GM12865 (cell line): ENCODE measurements at places on chromosomes 5 and 9.

GRCh38 chr9:94931740-94932139, 205.2 kb downstream of the AOPEP start:
- DNase-seq = no peak

DNA sequence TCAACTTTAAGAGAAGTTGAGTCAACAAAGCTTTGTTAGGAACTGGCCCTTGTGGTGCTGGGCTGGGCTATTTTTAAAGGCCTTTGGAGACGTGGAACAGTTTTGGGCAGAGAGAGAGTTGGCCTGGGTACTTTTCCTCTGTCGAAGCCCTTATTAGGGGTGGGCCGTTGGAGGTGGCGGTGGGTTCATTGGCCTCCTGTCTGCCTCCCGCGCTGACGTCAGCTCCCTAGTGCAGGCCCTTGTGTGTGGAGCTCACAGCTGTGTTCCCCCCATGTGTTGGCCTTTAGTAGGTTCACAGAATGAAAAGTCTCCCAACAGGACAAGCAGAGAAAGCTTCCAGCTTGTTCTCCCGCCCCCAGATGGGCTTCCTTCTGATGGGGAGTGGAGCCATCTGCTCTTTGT, 2.7 kb downstream of the NCS1 start:
- DNase-seq = no peak

GRCh38 chr5:31531543-31531887, 378 bp downstream of the DROSHA start:
- peak; percentile 46 for DNase-seq

DNA sequence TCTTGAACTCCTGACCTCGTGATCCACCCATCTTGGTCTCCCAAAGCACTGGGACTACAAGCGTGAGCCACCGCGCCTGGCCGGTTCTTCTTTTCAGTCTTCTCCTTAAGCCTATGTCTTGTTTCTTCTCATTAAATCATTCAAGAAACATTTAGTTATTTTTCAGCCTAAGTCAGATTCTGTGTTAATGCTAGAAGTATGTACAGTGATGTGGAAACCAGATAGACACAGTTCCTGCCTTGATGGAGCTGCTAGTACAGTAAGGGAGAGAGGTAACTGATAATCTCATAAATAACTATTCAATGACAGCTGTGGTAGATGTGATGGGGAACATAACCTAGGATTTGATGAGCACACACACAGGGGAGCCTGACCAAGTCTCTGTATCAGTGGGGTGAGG, 46.3 kb upstream of the NR3C1 start:
- no peak for DNase-seq

GRCh38 chr9:129073404-129073803, 7.5 kb upstream of the DOLPP1 start:
- no peak for DNase-seq

GRCh38 chr5:55933377-55934114, 61.2 kb downstream of the IL6ST start:
- no peak for DNase-seq

DNA sequence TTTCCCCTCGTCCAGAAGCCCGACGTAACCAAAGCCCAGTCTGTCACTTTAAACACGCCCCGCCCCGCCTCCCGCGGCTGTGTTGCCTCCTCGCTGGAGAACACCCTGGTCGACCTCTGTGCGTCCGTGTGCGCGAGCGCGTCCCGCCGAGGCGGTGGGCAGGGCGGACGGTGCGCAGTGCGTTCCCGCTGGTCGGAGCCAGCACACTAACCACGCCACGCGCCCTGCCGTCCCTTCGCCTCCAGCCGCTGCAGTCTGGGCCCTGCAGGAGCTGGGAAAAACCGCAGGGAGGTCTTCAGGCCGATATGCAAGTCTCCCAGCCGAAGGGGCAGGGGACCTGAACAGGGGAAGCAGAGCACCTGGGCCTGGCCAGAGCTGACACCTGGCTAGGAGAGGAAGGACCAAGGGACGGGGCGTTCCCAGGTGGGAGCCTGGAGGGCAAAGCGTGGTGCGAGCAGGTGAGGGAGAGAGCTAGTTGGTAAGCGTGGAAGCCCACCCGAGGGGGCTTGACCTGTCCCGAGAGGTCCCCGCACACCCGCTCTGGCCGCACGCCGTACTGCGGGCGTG, 1.3 kb upstream of the PHPT1 start:
- DNase-seq = peak; percentile 91

GRCh38 chr9:90795871-90796317, 5.7 kb upstream of the SYK start:
- no peak for DNase-seq

GRCh38 chr9:121233906-121234831, 32.5 kb upstream of the RAB14 start:
- DNase-seq = no peak

DNA sequence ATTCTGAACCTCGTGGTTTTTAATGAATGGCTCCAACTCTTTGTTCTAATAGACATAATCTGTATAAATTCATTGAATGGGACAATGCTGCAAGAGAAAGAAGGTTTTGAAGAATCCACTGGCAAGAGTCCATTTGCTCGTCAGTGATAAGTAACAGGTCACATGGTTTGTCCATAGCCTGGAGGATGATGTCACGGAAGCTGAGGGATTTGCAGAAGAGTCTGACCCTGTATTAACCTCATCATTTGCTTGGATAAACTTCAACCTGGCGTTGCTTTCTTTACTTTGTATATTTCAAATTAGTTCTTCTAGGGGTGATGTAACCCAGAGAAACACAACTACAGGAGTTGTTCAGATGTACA, 197.4 kb downstream of the GAS1 start:
- DNase-seq = no peak

DNA sequence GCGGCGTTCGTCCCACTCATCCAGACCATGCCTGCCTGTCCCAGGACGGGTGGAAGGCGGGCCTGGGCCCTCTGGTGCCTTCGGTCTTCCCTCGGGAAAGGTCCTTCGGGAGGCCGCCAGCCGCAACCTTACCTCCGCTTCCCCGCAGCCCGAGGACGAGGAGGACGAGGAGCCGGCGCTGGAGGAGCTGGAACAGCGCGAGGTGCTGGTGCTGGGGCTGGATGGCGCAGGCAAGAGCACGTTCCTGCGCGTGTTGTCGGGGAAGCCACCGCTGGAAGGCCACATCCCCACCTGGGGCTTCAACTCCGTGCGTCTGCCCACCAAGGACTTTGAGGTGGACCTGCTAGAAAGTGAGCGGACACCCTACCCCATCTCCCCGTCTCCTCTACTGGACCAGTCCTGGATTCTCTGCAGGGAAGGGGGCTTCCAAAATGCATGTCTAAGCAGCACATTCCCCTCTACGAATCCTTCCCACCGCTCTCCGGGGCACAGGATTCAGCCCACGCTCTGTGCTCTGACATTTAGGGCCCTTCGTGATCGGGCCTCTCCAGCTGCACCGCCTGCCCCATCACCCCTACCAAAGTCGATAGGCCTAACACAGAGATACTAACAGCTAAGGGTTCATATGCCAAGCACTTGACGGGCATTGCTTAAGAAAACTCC, 1.1 kb downstream of the ARL10 start:
- DNase-seq = no peak

- DNase-seq = peak; percentile 39
These were observed 4.6 kb upstream of the ERAP2 start for GRCh38 chr5:96871686-96872085.

GRCh38 chr9:109156708-109157107, 10.3 kb downstream of the FRRS1L start:
- DNase-seq = no peak

- DNase-seq = peak; percentile 35
These were observed 215.5 kb upstream of the RORB start for GRCh38 chr9:74281674-74282073.

GRCh38 chr9:136341042-136341655, 13.8 kb downstream of the GPSM1 start:
- no peak for DNase-seq

DNA sequence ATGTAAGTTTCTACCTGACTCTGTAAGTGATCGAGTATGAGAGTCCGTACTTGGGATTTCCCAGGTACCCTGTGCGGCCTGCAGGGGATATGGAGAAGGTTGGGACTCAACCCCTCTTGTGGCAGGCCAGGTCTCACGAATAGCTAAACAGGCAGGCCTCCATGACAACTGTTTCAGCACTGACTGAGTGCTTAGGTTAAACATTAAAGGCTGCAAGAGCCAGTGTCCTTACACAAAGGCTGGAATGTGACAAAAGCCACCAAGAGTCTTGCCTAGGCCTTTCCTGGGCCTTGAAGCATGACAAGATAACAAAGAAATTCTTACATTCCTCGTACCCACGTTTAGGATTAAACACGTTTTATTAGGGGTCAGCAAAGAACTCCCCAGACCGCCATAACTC, 58.6 kb downstream of the THBS4 start:
- no peak for DNase-seq

GRCh38 chr9:15521254-15521653, 10.5 kb upstream of the PSIP1 start:
- no peak for DNase-seq

GRCh38 chr5:1294835-1295649, at the start of gene TERT:
Gene TERT, minus strand, starts transcription at chr5:1295068. Its CDS starts 79 bp downstream, at chr5:1294989.
- DNase-seq = no peak
